Breast epithelium (tissue), 4 donors: ENCODE measurements at places on chromosomes 2 and 18.
A peak's percentile ranks its signal among the peaks of the same experiment; 100 is the strongest.

DNA sequence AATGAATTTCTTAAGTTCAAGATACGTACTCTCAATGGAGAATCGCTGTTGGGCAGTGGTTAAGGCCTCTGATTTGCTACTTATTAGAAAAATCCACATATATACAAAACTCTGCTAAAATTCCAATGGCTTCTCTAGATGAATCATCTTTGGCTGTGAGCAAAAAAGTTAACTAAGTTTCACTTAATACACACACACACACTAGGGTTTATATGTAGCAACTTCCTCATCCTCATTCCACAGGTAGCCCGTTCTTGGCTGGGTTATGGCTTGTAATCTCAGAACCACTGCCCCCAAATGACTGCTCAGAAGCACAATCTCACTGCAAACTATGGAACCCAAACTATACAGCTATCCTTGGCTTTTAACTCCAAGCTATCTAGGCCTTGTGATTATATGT is 99.7 kb downstream of the SMAD2 start:
- no peaks in the 10 kb centered on the region for H3K27me3 ChIP-seq
- H3K4me3 ChIP-seq, result no peak overlapping the region
- no peaks in the 10 kb centered on the region for H3K36me3 ChIP-seq
- no peaks in the 10 kb centered on the region for H3K4me1 ChIP-seq

- no peak for DNase-seq
- H3K4me3 ChIP-seq, result no peak overlapping the region
- H3K27ac ChIP-seq, result no peak overlapping the region
- H3K36me3 ChIP-seq, result no peaks in the 10 kb centered on the region
Observed at GRCh38 chr2:147714582-147714981, 130.2 kb upstream of the ACVR2A start.

DNA sequence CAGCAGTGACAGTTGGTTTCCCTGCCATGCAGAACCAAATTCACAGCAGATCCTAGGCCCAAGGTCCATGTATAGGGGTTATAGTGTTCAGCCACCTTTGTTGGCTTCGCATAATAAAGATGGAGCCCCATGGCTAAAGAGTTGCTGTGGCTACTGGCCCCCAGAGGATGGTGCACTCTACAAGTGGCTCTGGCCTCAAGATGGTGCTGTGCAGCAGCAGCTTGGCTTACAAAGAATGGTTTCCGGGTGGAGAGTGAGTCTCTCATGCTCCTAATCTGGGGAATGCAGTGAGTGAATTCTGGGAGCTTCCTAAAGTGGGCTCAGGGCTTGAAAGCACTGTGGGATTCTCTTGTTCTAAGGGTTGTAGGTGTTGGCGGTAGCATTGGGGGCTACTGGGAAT is 1199.7 kb downstream of the CNTNAP5 start:
- no peak overlapping the region for H3K27ac ChIP-seq
- H3K36me3 ChIP-seq, result no peaks in the 10 kb centered on the region
- no peak for DNase-seq
- H3K4me3 ChIP-seq, result no peak overlapping the region
- no peaks in the 10 kb centered on the region for H3K27me3 ChIP-seq

DNA sequence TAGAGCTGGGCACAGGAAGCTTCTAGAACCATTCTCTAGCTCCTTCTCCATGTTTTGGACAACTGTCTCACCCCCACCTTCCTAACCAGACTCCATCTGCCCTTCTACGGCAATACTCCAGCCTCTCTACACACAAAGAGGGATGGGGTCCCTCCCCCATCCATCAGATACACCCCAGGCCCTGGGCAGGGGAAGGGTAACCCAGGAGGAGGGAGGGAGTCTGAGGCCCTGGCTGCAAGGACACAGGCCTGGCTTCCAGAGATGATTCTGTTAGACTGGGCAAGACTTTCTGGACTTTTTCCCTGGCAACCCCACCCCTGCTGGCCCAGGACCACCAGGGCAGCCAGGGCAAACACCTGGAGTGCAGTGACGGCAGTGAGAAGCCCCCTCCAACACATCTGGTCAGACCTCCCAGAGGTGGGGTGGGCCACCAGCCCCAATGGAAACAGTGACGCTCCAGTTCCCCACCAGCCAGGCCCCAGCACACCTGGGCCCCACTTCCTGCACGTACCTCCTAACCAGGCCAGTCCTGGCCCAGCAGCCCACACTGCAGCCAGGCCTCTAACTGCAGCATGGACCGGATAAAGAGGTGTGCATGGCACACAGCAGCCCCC is 6.5 kb downstream of the CYP26B1 start:
- H3K27ac ChIP-seq, result no peak overlapping the region
- peaks cover 30% of the 10 kb centered on the region for H3K27me3 ChIP-seq
- H3K4me3 ChIP-seq, result no peak overlapping the region

DNA sequence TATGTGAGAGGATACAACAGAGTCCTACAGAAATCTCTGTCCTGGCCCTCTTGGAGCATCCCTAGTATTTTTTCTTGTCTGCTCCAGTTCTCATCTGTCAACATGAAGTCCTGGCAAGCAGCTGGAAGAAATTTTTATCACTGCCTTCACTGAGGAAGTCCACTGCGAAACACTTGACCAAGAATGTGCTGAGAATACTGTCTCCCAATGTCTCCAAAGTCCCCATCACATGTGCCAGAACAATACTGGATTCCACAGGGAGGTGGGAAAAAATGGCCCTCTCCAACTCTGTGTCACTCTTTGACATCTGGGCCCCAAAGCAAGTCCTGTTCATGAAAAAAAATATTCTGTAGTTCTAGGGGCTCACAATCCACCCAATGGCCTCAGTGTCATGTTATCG is 32.8 kb upstream of the PGAP1 start:
- no peak for DNase-seq
- H3K4me3 ChIP-seq, result no peak overlapping the region
- no peaks in the 10 kb centered on the region for H3K4me1 ChIP-seq
- H3K27ac ChIP-seq, result no peak overlapping the region

DNA sequence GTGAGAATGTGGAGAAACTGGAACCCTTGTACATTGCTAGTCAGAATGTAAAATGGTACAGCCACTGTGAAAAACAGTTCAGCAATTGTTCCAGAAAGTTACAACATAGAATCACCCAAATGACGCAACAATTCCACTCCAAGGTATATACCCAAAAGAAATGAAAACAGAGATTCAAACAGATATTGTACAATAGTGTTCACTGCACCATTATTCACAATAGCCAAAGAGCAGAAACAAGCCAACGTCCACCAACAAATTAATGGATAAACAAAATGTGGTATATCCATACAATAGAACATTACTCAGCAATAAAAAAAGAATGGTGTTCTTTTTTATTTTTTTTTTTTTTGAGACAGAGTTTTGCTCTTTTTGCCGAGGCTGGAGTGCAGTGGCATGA is 10.9 kb downstream of the CLASP1 start:
- no peaks in the 10 kb centered on the region for H3K27me3 ChIP-seq
- H3K4me3 ChIP-seq, result no peak overlapping the region
- no peaks in the 10 kb centered on the region for H3K36me3 ChIP-seq

- no peaks in the 10 kb centered on the region for H3K27me3 ChIP-seq
- peaks cover 4% of the 10 kb centered on the region for H3K36me3 ChIP-seq
- no peak for DNase-seq
Observed at GRCh38 chr2:20314562-20315501, 35.8 kb downstream of the PUM2 start.

DNA sequence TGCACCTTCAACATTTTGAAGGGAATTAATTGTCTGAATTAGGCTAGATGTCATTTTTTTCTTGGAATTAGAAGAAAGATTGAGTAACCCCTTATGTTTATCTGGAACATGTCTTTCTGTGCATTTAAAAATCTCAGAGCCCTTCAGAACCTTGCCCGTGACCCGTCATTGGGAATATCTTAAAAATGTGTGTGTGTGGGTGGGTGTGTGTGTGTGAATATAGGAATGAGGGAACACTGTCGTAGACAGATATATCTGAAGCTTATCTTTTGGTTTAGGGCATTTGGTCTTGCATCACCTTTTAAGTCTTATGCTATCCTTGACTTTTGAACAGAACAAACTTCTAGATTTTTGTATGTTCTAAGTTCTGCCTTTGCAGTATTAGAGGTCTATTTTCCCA is 13.5 kb upstream of the IL1RL1 start:
- H3K4me1 ChIP-seq, result no peaks in the 10 kb centered on the region
- no peak overlapping the region for H3K27ac ChIP-seq
- no peak overlapping the region for H3K4me3 ChIP-seq
- no peaks in the 10 kb centered on the region for H3K27me3 ChIP-seq
- no peak for DNase-seq
- H3K36me3 ChIP-seq, result no peaks in the 10 kb centered on the region

GRCh38 chr18:39564716-39565115 is 1999.1 kb upstream of the CELF4 start:
- no peak overlapping the region for H3K27ac ChIP-seq
- H3K4me1 ChIP-seq, result no peaks in the 10 kb centered on the region
- no peaks in the 10 kb centered on the region for H3K36me3 ChIP-seq
- no peak for DNase-seq

DNA sequence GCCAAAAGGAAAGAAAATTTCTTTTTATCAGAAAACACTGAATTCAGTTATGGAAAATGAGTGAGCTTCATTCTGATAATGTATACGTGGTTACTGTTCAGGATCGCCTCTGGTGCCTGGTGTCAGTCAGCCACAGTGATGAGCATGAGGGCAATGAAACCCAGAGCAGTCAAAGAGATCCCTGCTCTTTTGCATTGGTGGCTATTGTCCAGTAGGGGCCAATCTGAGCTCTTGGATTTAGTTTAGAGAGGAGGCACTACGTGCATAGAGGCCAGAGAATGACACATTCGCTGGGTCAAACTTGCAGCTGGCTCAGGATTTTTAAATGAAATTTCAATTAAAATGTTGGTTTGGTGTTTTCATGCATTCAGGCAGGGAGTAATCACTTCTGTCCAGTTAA is 522.9 kb downstream of the TMEM182 start:
- H3K4me1 ChIP-seq, result no peaks in the 10 kb centered on the region
- no peak for DNase-seq
- no peak overlapping the region for H3K27ac ChIP-seq
- no peaks in the 10 kb centered on the region for H3K36me3 ChIP-seq
- H3K4me3 ChIP-seq, result no peak overlapping the region

DNA sequence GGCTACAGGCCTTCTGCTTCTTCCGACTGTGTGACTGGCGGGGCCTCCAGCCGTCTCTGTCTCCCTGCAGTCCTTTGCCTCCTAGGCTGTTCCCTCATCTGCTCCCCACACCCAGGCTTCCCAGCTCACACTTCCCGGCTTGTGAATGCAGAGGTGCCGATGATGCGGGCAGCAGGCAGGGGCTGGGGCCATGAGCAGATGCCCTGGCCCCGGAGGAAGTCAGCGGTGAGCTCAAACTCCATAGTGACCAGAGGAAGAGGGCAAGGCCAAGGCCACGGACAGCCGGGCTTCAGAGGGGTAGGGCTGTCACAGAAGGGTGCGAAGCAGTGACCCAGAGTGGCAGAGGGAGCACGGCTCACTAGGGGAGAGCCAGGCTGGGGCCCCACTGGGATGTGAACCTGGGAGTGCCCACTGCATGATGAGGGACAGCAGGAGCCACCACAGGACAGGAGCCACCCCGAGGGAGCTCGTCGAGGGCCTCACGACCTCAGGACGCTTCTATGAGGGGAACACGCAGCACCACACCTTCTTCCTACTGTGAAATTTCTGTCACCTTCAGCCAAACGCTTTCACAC is 515.9 kb downstream of the EIPR1 start:
- no peaks in the 10 kb centered on the region for H3K36me3 ChIP-seq
- DNase-seq, result peak; percentile 30
- no peaks in the 10 kb centered on the region for H3K4me1 ChIP-seq
- no peak overlapping the region for H3K27ac ChIP-seq
- no peak overlapping the region for H3K4me3 ChIP-seq
- H3K27me3 ChIP-seq, result no peaks in the 10 kb centered on the region

DNA sequence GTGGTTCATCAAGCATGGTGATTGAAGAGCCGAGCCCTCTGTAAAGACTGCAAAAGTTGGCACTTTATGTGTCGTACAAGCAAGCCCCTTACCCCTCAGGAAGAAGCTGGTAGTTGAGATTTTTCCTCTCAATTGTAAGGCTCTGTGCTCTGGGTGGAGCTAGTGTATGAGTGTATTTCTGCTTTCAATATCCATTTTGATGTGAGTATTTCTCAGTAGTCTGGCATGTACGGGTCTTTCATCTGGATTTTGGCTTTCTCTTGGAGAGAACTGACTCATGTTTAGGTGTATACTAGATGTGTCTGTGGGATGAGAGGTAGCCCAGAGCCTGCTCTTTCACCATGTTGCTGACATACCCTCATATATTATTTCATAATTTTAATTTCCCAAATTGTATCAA is 406.6 kb upstream of the KCNJ3 start:
- no peak for DNase-seq
- no peaks in the 10 kb centered on the region for H3K27me3 ChIP-seq
- no peaks in the 10 kb centered on the region for H3K36me3 ChIP-seq
- H3K4me1 ChIP-seq, result no peaks in the 10 kb centered on the region

- H3K36me3 ChIP-seq, result no peaks in the 10 kb centered on the region
- DNase-seq, result no peak
- H3K4me3 ChIP-seq, result no peak overlapping the region
- no peak overlapping the region for H3K27ac ChIP-seq
Observed at GRCh38 chr2:128552806-128553551, 234.3 kb upstream of the HS6ST1 start.

DNA sequence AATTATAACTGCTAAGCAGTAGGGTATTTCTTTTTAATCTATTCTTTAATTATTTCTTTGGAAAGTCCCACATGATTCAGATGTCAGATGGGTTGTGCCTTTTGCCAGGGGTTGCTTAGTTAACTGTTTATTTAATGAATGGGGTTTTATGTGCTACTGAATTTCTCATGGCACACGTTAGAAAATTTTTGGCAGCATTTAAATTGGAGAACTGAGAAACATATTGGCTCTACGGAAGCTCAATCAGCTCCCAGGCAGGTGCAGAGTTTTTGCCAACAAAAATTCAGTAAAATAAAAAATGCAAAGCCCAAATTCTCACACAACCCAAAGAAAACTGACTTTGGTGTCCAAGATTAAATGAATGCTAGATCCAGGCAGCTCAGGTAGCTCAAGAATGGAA is 467.2 kb downstream of the NRXN1 start:
- no peak for DNase-seq
- H3K4me1 ChIP-seq, result no peaks in the 10 kb centered on the region
- no peak overlapping the region for H3K4me3 ChIP-seq
- H3K36me3 ChIP-seq, result no peaks in the 10 kb centered on the region
- no peak overlapping the region for H3K27ac ChIP-seq
- H3K27me3 ChIP-seq, result no peaks in the 10 kb centered on the region

DNA sequence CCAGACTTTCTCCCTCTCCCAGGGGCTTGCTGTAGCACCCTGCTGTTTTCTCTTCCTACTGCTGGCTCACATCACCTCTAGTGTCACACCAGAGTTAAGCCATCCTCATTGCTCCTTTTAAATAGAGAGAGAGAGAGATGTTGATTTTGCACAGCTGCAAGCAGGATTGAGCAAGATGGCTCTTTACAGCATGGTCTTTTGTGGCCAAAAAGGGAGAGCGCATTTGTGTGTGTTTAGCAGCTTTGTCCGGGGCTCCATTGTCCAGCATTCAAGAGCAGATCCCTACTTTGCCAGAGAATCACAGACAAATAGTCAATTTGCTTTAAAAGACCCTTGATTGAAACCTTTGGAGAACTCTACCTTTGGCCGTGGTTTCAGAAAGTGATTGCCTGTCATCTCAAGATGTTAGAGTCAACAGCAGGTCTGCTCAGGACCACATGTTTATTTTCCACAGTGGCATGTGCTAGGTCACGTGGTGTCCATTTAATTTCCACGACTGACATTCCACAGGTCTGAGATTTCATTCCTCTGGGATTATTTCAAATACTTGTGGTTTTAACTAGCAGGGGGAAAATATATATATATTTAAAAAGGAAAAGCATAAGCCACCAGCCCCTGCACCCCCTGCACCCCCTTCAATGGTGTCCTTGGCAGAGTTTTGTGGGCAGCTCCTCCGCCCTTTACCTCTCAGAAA is 359.9 kb upstream of the SLC14A2 start:
- H3K27ac ChIP-seq, result peak overlapping the region; percentile 26
- H3K27me3 ChIP-seq, result no peaks in the 10 kb centered on the region
- no peak overlapping the region for H3K4me3 ChIP-seq
- H3K36me3 ChIP-seq, result no peaks in the 10 kb centered on the region
- no peaks in the 10 kb centered on the region for H3K4me1 ChIP-seq
